Calu3 (cell line): ENCODE measurements at places on chromosomes 13 and 19. TPM values are rescaled to one million over a fixed set of nuclear protein-coding genes. Genes with fewer than 3 reads are reported as not detected.

- no peak for DNase-seq
Observed at GRCh38 chr19:5251096-5252065, 89.2 kb downstream of the PTPRS start.

DNA sequence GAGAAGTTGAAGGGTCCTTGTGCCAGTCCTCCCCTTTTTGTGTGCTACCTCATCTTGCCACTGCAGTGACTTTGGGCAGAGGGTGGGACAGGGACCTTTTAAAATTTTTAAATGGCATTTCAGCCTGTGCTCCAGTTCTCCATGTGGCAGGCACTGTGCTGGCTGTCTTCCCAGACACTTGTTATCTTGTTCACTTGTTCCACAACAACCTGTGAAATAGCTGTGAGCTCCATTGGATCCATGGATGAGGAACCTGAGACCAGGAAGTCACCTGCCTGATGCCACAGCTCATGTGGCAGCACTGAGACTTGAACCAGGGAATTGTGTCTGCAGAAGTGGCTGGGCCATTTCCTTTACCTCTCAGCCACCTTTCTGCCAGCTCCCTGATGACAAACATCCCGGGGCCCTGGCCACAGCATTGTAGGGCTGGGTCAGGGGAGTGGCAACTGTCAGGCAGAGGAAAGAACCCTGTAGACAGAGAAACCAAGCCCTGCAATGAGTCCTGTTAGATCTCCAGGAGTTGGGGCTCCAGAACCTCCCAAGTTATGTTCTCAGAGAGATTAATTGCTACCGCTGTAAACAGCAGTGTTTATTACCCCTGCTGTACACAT lies 6.4 kb downstream of the EGLN2 start:
- no peak for DNase-seq

Gene PROZ
- not detected in 2 replicates for total RNA-seq

Gene SHD
- total RNA-seq = not detected in 2 replicates

GRCh38 chr19:41373993-41374392 lies 2.3 kb upstream of the TMEM91 start:
- DNase-seq = no peak

- DNase-seq = peak; percentile 22
Observed at GRCh38 chr19:18488838-18489626, 32.8 kb downstream of the ELL start.

Gene GPR12
- not detected in 2 replicates for total RNA-seq

DNA sequence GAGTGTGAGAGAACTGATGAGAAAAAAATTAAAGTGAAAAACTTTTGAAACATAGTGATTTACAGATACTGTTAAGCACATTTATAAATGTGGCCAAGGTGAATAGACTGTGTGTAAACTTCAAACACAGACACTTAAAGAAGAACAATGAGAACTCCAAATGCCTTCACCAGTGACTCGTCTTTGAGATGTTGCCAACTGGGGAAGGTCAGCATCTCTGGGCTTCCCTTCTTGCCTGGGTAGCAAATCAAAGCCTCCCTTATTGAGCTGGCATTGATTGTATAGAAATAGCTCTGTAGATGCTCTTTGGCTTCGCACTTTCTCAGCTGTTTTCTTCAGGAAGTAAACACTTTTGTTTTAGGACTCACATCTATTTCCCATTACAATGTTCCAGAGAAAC lies 177.3 kb upstream of the SGCG start:
- no peak for DNase-seq

- DNase-seq = no peak
Observed at GRCh38 chr19:6032827-6033226, 54.9 kb upstream of the RANBP3 start.
